ENCODE measurements at places on chromosomes 1 and 21.

DNA sequence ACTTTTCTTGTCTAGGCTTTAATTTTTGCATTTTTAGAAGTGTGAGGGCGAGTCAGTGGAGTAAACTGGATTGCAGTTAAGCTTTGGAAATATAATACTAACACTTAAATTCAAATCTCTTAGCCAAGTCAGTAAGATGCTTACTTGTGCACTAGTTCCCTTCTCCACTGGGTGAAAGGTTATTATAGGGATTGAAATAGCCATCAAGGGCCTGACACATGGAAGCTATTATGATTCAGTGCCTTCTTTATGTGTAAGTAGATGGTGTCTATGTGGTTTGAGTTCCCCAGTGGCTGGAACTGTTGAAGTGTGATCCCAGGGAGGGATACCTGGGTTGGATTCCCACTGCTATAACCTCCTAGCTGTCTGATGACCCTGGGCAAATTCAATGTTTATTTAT, 24.7 kb upstream of the DMRTA2 start:
- DNase-seq = no peak

- peak; percentile 39 for DNase-seq
Measured at GRCh38 chr1:169484683-169485430, 887 bp downstream of the SLC19A2 start.

DNA sequence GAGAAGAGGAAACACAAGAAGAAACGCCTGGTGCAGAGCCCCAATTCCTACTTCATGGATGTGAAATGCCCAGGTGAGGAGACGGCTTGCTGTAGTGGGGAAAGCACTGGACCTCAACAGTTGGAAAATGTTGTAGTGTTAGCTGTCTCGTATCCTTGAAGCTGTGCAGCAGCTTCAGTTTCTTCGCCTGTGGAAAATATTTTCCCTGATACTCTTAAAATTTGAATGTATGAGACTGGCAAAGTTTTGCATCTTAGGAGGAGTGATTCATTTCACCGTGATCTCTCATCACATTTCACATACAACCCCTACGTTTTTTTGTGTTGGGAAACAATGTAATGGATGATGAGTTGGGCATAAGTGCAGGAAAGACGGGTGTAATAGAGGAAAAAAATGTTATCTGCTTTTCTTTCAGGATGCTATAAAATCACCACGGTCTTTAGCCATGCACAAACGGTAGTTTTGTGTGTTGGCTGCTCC, 629 bp downstream of the RPS27 start:
- no peak for DNase-seq

DNA sequence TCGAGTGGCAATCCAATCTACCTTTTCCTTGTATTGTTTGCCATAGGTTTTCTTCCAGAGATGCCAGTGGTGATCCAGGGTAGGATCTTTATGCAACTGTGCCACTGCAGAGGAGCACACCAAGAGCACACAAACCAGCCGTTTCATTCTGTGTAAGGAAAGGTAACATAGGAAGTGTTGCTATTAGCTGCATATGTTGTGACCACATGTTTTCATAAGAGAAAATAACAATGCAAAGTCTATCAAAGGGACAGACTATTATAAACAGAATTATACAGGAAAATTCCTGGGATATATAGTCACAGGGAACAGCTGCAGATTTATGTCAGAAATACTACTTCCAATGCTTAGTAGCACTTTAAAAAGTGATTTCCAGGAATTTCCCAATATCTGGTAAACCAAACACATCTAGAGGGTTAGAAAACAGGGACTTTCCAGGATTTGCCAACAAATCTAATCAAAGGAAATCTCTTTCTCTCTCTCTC, 919 bp downstream of the CTSS start:
- no peak for DNase-seq

- no peak for DNase-seq
Measured at GRCh38 chr1:208103597-208104513, 140.3 kb downstream of the PLXNA2 start.

GRCh38 chr1:108575375-108575774, 15.5 kb downstream of the EEIG2 start:
- DNase-seq = no peak

DNA sequence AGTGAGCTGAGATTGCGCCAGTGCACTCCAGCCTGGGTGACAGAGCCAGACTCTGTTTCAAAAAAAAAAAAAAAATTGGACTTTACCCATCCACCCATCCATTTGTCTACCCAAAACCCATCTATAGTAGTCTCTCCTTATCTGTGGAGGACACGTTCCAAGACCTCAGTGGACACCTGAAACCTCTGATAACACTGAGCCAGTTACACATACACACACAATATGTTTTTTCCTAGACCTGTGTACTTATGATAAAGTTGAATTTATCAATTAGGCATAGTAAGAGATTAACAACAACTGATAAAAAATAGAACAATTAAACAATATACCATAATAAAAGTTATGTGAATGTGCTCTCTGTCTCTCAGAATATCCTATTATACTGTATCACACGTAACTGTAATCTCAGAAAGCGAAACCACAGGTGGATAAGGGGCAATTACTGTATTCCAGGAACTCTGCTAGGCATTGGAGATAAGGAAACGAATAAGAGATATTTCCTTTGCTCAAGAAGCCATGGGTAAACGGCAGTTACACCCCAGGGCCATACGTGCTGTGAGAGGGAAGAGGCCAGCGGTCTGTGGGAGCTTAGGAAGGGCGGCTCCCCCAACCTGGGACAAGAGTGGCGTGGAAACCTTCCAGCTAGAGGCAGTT, 84.2 kb upstream of the DISP3 start:
- DNase-seq = no peak

GRCh38 chr1:207404849-207405525, 49.1 kb upstream of the CR2 start:
- peak; percentile 66 for DNase-seq

DNA sequence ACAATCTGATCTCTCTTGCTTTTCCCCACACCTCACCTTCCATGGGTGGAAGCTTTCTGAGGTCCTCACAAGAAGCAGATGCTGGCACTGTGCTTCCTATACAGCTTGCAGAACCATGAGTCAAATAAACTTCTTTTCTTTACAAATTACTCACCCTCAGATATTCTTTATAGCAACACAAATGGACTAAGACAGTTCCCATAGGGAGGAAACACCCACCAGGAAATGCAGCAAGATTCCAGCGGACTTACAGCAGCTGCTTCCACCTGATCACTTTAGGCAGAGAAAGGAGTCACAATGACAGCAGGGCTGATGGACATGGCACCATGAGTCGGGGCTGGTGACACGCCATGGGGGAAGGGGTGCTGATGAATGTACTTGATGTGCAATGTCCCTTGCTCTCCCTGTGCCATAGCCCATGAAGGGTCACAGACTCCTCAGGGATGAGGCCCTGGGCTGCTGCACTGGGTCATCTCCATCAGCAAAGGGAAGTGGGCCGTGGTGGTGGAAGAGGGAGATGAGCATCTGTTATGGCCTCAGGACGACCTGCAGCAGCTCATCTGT, 53.9 kb downstream of the PRSS38 start:
- no peak for DNase-seq

GRCh38 chr1:219580009-219580676, 32.8 kb downstream of the ZC3H11B start:
- DNase-seq = no peak

DNA sequence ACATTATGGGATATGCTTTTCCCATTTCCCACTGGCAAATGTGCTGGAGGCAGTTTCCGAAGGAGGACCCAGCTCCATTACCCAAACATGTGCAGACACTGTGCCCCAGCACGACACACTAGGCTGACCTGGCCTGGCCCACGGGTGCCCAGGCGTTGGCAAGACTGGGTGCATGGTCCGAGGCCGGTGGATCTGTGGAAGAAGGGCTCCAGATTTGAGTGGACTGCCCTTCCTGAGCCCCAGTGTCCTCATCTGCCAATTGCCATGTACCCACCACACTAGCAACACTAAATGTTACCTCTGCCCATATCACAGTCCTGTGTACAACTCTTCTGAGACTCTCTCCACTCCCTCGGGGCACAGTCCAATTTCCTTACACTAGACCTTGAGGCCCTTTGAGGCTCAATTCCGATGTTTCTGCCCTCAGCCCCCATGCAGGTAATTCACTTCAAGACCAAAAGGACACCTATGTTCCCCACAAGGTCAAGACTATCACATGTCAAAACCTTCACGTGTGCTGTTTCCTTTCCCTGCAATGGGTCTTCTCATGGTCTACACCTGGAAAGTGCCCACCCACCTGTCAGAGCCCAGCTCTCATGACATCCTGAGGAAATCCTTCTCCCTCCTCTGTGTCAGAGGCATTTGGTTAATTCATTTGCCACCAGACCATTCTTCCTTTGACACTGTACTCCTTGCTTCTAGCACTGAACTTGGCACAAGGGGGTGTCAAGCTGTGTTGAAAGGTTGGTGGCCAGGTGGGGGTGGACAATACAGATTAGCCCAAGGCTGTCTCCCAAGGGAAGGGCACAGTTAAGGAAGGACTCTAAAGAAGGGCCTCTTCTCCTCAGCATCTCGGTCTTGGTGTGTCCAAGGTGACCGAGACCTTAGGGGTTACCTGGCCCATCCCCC, 124.9 kb downstream of the DMRTB1 start:
- DNase-seq = no peak

DNA sequence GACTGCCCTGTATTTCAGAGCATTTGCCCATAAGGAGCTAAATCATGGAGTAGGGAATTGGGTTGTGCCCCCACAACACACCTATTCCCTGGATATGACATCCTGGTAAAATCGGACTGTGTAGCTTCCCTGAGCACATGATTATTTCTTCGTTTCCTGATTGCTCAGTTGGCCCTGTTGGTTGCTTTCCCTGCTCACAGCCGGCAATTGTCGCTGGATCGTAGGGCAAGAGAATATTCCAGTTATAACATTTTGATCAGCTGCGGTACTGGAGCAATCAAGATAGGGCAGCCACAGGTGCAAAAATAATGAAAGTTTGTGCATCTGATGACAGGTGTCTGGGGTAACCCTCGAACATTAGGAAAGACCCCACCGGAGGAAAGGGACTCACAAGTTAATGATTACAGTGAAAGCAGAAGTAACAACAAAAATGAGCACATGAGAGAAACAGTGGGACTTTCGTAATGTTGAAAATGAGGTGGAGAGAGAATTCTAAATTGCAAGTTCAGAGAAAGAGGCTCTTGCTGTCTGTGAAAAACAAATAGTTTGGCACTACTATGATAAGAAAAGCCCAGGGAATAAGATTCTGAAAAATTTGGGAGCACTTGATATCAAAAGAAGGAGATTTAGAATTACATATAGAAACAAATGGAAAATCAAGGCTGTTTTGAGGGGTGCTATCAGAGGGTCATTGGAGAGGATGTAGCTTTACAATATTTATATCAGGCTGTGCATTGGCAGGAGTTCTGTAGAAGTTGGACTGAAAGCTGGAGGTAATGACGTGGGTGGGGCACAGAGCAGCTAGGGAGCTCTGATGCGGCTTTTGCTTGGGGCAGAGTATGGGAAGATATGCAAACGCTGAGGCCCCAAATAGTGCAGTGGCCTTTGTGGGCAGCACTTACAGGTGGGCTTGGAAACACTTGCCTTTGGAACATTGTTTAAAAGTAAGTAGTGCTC, at the start of gene MAB21L3:
TSS of gene MAB21L3 (plus strand) at position 833 of the 957 bp plus-strand sequence. CDS start 1,217 bp downstream, outside the sequence.
- DNase-seq = peak; percentile 38

- DNase-seq = no peak
Measured at GRCh38 chr1:201192261-201192788, 1.7 kb downstream of the IGFN1 start.

- no peak for DNase-seq
Measured at GRCh38 chr1:8203056-8203455, 114.9 kb upstream of the SLC45A1 start.

GRCh38 chr1:239757716-239758115, 334.0 kb upstream of the FMN2 start:
- DNase-seq = no peak

- DNase-seq = no peak
Measured at GRCh38 chr1:223642237-223642636, 23.3 kb downstream of the CAPN8 start.

- DNase-seq = no peak
Measured at GRCh38 chr21:28539623-28539988, 453.1 kb downstream of the LTN1 start.

GRCh38 chr1:91647061-91647460, 146.4 kb downstream of the CDC7 start:
- no peak for DNase-seq

DNA sequence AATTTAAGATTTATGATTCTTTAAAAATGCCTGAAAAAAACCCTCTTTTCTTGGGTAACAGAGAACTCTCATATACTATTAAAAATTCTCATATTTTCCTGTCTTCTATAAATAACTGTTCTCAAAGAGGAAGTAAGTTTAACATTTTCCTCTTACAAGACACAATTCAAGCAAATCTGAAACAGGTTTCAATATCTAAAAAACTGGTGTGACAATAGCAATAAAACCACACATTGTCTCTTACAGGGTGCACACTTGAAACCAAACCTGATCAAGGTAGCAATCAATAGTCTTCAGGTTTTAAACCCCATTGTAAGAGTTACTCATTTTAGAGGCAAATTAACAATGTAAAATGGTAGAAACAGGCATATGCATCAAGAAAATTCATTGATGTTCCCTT, 28.0 kb downstream of the FUBP1 start:
- no peak for DNase-seq

DNA sequence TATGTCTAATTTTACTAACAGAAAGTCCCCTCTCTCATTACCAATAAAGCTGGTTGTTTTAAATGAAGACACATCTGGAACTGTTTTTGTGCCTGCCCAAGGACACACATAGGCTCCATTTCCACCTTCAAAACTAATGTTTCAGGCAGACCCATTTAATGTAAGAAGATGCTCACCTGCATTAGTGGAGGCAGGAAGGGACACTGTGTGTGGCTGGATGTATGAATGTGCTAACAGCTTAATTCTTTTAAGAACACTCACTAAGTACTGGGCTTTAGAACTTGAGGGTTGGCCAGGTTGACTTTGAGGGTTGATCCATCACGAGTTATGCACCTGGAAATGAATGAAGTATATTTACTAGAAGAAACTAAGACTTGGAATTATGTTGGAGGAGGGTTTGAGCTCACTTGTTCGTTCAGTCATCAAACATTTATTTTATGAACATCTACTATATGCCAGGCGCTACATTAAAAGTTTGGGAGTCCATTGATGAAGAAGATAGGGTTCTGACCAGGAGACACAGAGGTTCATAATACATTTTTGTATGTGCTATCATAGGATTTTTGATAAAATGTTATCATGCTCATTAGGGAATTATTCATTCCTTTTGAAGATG, 5.4 kb downstream of the JUN start:
- DNase-seq = no peak

DNA sequence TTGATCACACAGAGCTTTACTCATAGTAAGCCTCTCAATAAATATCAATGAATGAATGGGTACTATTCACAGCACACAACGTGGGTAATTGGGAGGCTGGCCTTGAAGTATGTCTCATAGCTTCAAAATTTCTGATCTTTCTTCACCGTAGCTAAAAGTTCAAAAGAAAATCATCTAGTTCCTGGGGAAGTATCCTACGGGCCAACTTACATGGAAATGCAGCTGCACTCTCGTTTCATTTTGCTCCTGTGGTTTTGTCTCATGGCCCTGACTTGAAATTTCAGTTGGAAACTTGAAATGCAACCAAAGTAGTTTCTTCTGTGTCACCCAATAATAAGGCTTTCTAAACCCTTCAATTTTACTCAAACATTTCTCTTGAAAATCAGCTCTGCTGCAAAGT, 76.1 kb upstream of the CNIH3 start:
- no peak for DNase-seq

- no peak for DNase-seq
Measured at GRCh38 chr1:18239671-18240070, 132.1 kb downstream of the IGSF21 start.

GRCh38 chr1:241654019-241654418, 1.9 kb downstream of the WDR64 start:
- no peak for DNase-seq

Data from GM13977 (cell line).